ENCODE measurements at places on chromosomes 13 and 19. TPM values are rescaled to one million over a fixed set of nuclear protein-coding genes. Genes with fewer than 3 reads are reported as not detected.

GRCh38 chr19:55391702-55392615 lies 6.2 kb downstream of the RPL28 start:
- DNase-seq: no peak

DNA sequence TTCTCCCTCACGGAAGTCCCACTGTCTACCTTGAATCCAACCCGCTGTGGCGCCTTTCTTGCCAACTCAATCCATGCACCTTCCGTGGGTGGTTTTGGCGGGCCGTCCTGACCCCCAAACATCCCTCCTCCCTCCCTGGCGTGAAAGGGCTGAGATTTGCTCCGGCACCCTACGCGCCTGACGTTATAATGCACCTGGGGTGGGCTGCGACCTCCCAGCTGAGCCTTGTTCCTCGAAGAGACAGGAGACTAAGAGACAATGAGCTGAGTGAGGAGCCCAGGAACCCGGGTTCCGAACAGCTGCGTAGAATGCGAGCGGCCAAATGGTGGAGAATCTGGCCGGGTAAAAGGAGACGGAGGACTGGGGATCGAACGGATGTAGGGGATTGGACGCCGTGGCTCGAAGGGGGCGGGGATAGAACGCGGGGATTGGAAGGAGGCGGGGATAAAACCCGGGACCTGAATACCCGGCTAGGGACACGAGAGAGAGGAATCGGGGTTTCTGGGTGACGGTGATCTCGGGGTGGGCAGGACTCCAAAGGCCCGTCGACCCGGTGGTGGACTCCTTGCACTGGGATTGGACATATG lies at the start of gene CPT1C:
TSS of gene CPT1C (plus strand) at position 461 of the 587 bp plus-strand sequence. CDS start 1,137 bp downstream, outside the sequence.
- DNase-seq: peak; percentile 70

- no peak for DNase-seq
Measured at GRCh38 chr19:42032431-42032830, 37.6 kb downstream of the GRIK5 start.

DNA sequence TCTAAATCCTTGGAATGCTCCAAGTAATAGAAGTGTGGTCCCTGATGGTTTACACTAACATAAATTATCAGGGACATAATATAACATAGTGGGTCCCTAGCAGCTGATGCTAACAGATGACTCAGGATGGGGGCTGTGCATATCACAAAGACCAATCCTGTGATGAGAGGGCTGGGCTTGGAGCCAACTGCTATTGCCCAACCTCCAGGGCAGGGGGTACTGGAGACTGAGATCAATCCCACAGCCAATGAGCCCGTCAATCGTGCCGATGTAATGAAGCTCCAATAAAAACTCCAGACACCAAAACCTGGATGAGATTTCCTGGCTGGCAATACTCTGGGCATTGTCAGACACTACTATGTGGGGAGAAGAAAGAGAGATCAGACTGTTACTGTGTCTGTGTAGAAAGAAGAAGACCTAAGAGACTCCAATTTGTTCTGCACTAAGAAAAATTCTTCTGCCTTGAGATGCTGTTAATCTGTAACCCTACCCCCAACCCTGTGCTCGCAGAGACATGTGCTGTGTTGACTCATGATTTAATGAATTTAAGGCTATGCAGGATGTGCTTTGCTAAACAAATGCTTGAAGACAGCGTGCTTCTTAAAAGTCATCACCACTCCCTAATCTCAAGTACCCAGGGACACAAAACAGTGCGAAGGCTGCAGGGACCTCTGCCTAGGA lies 33.4 kb downstream of the ABCC4 start:
- no peak for DNase-seq

DNA sequence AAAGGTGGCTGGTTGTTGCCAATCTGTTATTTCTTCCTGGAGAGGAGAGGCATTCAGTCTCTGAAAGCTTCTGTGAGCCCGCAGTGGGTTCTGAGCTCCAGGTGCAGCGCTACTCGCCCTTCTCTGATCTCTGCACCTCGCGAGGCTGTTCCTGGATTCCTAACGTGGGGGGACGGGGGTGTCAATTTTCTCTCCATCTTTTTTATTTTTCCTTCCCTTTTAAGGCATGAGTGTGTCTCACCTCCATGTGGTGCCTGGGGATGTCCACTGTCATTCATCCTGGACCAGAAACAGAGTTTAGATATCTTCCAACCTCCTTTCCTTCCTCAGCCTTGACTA lies 626 bp downstream of the ZNF233 start:
- no peak for DNase-seq

GRCh38 chr19:15015946-15016542 lies 33.2 kb upstream of the CASP14 start:
- no peak for DNase-seq

Gene PTOV1
- total RNA-seq: 116 TPM

All from natural killer cell (primary cell).